ENCODE measurements at places on chromosomes 2 and 18. TPM values are rescaled to one million over a fixed set of nuclear protein-coding genes. Genes with fewer than 3 reads are reported as not detected.

Gene ZNF407
- 23.4 TPM for total RNA-seq

Gene MGAT5
- 26.2 TPM for total RNA-seq

Gene CDH19
- total RNA-seq, result 44.3 TPM

Gene COLEC11
- 0.34 TPM for total RNA-seq

Gene KIF1A
- total RNA-seq, result 0.33 TPM

Gene RBBP8
- 57.1 TPM for total RNA-seq

Gene C1QL2
- total RNA-seq, result not detected

Gene MGAT4A
- 5.1 TPM for total RNA-seq

Gene LYPD6B
- not detected for total RNA-seq

Gene INSIG2
- 5.5 TPM for total RNA-seq

Measured in melanocyte of skin (primary cell).